Heart right ventricle (tissue), 16 donors: ENCODE measurements at places on chromosomes 2 and 18.

- DNase-seq: no peak
Observed at GRCh38 chr2:33521791-33522281, 45.4 kb downstream of the RASGRP3 start.

- no peak for DNase-seq
Observed at GRCh38 chr2:166411473-166412230, 35.9 kb upstream of the SCN9A start.

GRCh38 chr2:109499566-109499965 is 114.2 kb downstream of the SEPTIN10 start:
- no peak for DNase-seq

DNA sequence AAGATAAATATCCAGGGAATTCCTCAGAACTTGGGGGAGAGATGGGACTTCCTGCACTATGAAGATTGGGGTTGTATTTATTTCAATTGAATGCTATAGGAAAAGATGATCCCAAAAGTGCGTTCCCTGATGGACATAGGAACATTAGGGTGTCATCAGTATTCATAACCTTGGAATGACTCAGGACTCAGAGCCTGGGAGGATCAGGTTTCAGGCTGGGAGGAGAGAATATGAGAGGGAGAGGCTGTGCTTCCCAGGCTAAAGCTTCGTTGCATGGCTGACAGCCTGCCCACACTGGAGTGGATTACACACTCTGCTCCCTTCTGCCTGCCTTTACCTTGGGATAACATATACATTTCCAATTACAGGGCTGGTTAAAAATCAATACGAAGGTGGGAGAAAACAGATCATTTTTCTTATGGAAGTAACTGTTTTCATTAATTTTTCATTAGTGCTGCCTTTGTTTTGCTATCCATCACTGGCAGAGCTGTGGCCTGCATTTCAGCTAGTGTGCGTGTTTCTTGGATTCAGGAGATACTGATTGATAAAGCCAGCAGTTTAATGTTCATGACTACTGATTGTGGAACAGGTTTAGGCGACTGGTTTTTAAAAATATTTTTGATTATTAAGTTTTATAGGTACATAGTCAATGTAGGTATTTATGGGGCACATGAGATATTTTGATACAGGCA is 118.7 kb downstream of the KCTD1 start:
- DNase-seq: no peak

DNA sequence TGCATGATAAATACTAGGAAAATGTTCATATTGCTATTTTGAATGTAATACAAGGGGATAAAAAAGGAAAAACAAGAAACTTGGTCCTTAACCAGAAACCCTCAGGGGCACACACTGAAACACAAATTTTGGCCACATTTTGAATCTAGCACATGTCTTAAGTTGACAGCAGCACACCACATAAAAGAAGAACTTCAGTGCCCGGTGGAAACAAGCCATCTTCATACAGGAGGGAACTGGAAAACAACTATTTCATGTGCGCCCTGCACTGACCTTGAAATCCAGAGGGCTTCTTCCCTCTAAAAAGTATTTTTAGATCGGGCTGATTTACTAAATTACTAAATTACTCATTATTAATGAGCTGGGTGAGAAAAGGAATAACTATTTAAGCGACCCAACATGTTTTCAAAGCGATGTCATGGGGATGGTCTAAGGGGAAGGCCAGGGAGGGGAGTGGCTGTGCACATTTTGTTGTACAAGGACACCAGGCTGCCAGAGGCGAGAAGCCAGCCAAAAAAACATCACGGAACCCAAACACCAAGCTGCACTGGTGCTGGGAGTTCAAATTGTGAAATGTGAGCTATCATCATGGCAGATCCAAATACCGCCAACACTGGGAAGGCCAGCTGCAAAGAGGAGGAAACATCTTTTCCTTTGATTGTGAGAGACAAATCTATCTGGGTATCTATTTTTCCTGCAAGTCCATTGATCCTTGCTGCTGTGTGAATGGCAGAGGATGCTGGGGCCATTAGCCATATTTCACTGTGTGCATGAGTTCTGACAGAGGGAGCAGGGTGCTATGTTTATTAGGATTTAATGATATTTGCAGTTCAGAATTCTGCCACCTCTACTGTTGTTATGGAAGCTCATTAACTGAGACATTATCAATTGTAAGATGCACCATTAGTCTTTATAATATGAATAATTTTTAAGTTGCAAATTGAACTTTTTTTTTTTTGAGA is 150.7 kb upstream of the LMAN1 start:
- DNase-seq: no peak

GRCh38 chr2:241003369-241003768 is 5.0 kb downstream of the SNED1 start:
- DNase-seq: no peak
